ENCODE measurements at places on chromosomes 7 and 10.

DNA sequence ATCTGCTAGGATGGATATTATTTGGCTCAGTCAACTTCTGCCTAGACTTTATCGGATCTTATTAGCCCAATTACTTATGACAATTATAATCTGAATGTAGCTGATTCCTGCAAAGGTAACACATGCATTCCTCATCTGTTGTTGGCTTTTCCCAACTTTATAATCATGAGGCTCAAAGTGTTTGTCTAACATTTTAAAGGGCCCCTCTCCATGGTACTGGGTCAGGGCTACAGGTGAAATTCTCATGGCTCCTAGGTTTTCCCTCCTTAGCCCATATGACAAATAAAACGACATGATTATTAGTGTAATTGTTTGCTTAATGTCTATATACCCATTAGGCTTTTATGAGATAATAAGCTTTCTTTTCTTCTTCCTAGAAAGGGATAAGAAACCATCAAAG lies 4.2 kb upstream of the LRGUK start:
- DNase-seq = no peak

GRCh38 chr10:86194684-86195083 lies 171.9 kb downstream of the GRID1 start:
- DNase-seq = no peak

DNA sequence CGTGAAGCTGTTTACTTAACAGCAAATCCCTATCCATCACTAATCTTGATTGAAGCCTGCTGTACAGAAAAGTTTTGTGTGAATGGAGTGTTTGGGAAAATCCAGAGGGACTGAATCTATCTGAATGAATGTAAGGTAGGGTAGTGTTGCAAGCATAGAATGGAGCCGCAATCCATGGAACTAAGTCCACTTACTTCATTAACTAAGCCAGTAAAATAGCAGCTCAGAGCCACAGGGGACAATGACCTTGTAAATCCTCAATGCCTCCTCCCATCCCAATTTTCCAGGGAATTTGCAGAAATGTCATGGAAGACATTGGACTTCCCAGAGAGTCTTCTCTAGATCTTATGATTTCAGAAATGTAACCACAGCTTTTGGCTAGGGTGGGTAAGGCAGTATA lies 15.2 kb downstream of the TBATA start:
- DNase-seq = no peak

- no peak for DNase-seq
Observed at GRCh38 chr10:84333864-84334451, 5.6 kb downstream of the CCSER2 start.

GRCh38 chr7:100965045-100965722 lies 4.2 kb upstream of the MUC12 start:
- DNase-seq = no peak

- DNase-seq = no peak
Observed at GRCh38 chr7:64744680-64745079, 49.5 kb upstream of the ZNF138 start.

- peak; percentile 98 for DNase-seq
Observed at GRCh38 chr7:50531928-50532327, 33.3 kb downstream of the DDC start.

- no peak for DNase-seq
Observed at GRCh38 chr7:102883098-102883860, 29.5 kb upstream of the LRRC17 start.

GRCh38 chr7:24442170-24442777 lies 131.0 kb upstream of the PALS2 start:
- DNase-seq = no peak

DNA sequence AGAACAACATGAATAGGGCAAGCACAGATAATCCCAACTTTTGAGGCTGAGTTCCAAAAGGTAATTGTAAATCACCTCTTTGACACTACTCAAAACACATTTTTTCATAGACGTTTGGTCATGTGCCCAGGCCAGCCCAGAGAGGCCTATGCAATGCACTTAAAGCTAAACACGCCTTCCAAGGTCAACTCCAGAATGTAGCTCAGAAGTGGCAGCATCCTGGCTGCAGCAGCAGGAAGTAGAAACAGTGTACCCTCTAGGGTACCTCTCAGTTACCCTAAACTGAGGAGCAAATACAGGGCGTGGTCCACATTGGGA lies 58.7 kb downstream of the OSBPL3 start:
- no peak for DNase-seq

DNA sequence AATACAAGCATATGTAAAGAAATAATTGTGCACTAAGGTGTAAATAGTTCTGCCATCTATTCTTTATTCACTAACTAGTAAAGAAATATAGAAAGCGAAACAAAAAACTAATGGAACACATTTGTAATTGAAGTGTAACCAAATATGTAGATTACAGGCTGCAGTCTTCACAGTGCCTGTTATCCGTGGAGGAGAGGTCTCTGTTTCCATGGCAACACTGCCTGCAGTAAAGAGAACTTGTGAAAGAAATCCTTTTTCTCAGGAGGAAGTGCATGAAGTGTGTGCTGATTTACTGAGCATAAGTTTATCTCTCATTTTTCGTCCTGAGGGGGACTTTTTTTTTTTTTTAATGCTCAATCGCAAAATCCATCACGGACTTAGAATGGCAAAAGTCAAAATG lies 102.5 kb downstream of the APBB1IP start:
- peak; percentile 3 for DNase-seq

- no peak for DNase-seq
Observed at GRCh38 chr10:34580643-34581042, 234.5 kb downstream of the PARD3 start.

DNA sequence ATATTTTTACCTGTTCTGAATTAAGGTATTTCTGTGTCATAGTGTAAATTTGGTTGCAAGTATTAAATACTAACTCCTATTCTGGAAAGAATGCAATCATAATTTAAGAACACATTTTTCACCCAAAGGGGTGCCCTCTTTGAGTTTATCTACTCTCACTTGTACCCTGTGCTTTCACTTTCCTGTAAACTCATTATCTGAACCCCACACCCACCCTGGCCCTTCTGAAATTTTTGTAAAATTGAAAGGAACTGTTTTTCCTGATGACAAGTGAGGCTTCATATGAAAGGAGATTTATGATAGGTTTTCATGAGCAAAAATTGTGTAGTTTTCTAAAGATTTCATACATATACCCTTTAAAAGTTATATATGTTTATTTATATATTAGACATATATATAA lies 134.5 kb downstream of the WNT2 start:
- no peak for DNase-seq

DNA sequence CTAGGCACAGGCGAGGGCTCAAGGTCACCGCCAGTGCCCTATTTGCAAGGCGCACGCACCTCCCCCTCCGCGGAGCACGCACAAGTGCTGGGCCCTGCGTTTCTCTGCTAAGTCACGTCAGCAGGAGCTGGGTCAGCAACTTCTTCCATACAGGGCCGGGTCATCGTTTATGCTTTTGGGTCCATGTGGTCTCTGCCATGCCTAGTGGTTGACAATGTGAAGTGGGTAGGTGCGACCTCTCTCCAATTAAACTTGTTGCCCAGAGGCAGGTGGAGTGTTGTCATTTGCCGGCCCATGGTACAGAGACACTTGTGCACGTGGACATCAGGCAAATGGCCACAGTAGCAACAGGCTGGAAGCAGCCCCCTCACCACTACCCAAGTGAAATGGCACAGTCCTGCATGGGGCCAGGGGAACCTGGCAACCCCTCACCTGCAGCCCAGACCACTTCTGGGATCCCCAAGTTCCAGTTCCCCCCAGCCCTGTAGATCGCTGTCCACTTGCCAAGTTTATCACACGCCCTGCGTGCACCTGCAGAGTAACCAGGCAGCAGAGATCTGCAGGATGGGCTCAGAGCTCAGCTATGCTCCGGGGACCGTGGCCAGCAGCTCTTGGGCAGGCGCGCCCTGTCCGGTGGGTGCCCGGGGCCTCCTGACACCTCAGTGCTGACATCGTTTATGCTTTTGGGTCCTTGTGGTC lies 86.1 kb upstream of the PPP2R2D start:
- DNase-seq = no peak

DNA sequence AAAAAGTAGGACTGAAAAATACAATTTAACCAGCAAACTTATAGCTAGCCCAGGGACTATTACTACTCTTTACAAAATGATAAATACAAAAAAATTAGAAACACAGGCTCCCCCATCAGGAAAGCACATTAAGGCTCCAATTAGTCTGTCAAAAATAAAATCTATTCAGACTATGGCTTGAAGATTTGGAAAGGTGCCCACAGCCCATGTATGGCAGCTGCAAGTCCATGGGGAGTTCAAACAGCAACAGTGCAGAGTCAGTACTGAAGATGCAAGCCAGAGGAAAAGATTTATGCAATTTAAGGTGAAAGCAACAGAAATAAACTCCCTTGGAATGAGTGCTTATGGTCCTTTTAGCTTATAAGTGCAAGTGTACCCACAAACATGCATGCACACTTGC lies 29.7 kb downstream of the IMMP2L start:
- peak; percentile 74 for DNase-seq

- DNase-seq = no peak
Observed at GRCh38 chr10:43200538-43201390, 62.5 kb downstream of the CSGALNACT2 start.

DNA sequence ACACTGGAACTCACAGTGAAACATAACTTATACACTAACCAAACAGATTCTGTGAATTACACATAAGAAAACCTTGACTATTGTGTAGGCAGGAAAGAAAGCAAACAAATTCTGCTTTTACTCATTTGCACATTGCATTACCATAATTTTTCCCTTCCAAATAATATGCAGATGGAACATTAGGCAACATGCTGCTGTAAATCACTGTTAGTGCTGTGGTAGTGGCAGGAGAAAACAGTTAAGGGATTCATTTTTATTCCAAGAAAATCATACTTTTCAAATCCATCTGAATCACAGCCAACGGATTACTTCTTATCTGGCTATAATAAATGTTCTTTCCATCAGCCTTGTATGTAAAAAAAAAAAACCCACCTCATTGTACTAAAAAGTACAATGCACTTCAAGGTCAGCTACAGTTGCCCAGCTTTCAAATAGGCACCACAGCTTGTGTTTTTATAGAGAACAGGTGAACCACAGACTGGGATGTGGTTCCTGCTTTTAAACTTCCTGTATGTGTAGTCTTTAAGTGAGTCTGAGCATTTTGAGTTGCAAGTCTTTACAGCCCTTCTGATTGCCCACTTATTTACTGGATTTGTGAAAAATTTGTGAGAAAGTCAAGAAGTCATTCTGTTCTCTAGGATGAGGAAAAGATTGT lies 590.0 kb upstream of the SEMA3D start:
- no peak for DNase-seq

- no peak for DNase-seq
Observed at GRCh38 chr7:28125431-28126409, 54.9 kb downstream of the JAZF1 start.

DNA sequence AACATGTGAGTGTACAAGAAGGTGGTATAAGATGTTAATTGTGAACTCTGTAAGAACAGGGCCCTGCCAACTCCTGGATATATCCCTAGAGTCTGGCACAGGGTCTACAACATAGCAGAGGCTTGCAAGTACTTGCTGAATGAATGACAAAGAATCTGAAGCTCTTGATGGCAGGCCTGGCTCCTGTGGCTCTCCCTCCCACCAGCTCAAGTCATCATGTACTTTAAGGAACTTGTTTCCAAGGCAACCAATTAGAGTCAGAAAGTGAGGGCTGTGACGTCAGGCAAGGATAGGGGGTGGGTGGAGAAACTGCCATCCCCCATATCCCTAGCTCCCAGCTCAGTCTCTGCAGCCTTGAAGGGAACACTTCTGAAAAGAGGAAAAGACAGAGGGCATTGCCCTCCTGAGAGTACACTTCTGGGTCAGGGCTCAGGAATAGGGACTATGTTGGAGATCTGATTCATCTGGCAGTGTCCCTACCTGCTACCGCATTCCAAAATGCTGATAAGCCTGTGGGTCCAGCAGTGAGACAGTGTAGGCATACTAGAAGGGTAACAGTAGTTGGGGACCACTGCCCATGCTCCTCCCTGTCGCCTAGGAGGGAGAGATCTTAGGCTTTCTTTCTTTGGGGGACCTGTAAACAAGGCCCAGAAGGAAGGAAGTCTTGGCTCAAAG lies 34.6 kb upstream of the BTRC start:
- no peak for DNase-seq

DNA sequence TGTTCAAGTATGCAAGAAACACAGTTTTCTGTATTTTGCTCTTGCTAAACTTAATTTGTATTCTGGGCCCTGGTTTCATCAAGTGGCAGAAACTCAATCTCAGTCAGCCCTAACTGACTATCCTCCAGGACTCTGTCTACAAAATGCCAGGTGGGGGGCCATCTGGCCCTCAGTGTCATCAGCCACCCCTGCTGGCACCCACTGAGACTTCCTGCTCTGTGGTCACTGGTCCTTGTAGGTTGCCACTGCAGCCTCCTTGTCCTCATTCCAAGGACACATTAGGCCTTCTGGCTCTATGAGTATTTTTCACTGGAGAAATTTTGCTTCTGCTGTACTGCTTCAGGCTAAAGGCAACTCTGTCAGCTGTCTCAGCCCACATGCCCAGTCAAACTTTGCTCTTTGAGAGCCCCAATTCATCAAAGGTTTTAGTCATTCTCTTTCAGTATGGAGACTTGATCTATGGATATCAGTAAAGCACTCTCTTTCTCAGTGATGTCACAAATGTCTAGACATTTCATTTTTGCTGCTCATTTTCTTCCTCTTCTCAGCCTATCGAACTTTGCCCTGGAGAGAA lies 163.6 kb downstream of the KCND2 start:
- no peak for DNase-seq

DNA sequence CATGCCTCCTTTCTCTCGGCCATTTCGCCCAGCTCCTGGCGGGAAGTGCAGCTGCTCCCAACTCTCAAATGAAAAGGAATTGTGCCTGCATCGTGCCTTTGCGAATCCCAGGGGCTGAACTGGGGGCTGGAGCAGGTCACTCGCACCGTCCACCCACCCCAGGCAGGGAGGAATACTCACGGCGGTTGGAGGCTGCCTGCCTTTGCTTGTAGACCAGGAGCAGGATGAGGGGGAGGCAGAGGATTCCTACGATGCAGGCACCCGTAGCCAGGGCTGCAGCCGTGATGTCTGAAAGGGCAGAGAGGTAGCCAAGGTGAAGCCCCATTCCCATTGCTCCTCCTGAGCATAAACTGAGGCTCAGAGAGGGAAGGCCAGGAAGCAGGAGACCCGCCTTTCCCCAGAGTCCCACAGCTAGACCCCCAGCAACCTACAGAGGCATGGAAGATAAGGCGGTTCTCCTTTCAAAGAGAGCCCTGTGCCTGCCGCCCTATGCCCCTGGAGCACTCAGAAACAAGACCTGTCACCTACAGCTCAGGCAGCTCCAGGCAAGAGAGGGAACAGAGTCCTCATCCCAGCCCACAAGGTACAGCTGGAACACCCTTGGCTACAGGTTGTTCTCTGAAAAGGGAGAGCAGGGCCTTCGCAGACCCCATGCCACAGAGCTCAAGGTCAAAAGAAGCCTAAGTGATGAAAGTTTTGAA lies 18.0 kb downstream of the VSIR start:
- DNase-seq = no peak

GRCh38 chr10:120794390-120794789 lies 56.8 kb upstream of the WDR11 start:
- no peak for DNase-seq

GRCh38 chr10:30359373-30360206 lies 10.5 kb upstream of the MTPAP start:
- peak; percentile 18 for DNase-seq

DNA sequence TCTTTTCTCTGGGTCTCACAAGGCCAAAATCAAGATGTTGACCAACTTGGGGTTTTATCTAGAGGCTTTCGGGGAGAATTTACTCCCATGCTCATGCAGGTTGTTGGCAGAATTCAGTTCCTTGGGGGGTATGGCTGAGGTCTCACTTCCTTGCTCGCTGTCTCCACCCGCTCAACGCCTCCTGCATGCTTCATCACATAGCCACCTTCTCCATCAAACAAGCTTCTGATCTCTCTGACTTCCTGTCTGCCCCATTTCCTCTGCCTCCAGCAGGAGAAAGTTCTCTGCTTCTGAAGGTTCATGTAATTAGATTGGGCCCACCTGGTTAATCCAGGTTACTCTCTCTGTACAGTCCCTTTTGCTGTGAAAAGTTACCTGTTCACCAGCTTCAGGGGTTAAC lies 179.1 kb upstream of the FZD1 start:
- no peak for DNase-seq
